Activated CD4-positive, CD25-positive, alpha-beta regulatory T cell (primary cell): ENCODE measurements at places on chromosomes 16 and 17.

DNA sequence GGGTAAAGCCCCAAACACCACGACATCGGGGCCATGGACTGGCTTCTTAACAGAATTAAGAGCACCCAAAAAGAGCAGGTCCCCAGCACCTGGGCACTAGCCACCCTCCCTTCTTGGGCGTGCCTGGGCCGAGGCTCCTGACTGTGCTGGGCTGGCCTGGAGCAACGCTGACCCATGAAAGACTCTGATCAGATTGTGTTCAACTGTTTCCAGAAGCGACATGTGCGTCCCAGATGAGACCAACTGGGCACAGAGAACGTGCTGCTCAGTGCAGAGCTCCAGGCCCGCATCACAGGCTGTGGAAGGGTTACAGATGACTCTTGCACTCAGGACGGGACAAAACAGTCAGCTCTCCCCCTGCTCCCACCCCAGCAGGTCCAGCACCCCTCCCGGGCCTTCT lies 100.7 kb downstream of the KCNJ12 start:
- DNase-seq: no peak

GRCh38 chr17:39014044-39014794 lies 47.0 kb upstream of the FBXO47 start:
- DNase-seq: no peak

GRCh38 chr16:89323120-89323960 lies 105.8 kb downstream of the ZNF778 start:
- DNase-seq: no peak

DNA sequence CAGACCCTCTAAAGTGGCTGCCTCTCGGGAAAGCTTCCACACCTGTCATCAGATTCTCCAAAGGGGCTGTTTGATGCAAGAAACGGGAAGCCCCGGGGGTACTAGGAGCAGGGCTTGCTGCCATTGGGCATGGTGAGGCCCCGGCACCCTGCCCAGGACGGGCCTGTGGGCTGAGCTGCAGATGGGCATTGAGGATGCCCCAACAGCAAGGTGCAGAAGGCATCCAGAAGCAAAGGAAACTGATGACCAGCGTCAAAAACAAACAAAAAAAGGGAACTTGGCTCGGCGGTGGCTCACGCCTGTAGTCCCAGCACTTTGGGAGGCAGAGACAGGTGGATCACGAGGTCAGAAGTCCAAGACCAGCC lies 1.5 kb upstream of the LIMD2 start:
- DNase-seq: no peak

- DNase-seq: no peak
Observed at GRCh38 chr17:12128946-12129345, 108.3 kb downstream of the MAP2K4 start.

DNA sequence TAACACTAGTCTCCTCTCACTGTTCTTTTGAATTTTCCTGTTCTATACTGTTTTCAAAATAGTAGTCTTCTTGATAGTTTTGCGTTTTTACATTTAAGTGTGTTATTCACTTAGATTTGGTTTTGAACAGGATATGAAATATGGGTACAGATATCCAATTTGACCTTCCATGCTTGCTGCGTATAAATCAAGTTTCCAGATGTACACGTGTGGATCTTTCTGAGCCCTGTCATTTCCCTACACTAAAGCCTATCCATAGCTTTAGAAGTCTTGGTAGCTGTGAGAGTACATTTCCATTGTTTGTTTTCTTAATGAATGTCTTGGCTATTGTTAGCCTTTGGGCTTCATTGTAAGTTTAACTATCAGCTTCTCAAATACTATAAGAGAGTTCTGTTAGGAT lies 20.4 kb downstream of the CYLD start:
- DNase-seq: no peak

- DNase-seq: no peak
Observed at GRCh38 chr16:56143666-56144065, 47.6 kb upstream of the GNAO1 start.

DNA sequence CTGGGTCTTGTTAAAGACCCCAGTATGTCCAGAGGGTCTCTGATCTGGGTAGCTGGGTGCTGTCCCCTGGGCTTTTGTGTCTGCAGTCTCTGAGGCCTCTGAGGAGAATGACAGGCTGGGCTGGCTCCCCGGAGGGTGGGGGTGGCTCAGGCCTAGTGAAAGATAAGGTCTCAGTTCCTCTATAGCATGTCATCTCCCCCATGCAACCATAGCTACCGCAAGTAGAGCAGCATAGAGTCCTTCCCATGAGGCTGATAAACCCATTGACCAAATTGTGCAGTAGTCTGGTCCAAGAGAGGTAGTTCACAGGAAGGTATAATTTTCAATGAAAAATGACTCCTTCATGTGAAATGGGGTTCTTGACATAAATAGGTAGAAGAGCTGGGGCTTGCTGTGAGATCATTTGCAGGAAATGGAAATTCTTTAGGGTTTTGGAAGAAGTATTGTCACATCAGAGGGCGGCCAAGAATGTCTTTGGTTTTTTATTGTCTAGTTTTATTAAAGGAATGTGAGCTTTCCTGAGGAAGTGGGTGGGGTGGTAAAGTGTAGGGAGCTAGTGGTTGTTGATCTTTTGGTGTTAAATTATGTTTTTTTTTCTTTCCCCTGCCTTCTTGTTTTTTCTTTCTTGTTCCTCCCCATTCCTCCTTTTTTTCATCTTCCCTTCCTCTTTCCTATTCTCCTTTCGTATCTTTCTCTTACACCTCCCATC lies 21.0 kb downstream of the SLC7A6OS start:
- DNase-seq: no peak

DNA sequence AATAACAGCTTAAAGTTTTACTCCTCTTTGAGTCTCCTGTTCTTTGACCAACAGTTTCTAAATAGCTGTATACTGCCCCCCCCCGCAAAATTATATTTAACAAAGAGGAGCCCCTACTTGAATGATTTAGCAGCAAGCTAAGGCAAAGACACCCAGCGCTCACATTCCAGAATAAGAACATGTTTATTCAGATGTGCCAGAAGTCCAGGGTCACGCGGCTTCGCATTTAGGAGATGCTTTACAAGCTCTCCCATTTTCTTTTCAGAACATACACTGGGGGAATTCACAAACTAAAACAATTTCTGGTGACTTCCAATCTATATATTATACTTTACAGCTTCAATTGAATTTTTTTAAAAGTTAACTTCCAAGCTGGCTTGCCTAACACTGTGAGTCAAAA lies 5.3 kb downstream of the PLD6 start:
- no peak for DNase-seq

DNA sequence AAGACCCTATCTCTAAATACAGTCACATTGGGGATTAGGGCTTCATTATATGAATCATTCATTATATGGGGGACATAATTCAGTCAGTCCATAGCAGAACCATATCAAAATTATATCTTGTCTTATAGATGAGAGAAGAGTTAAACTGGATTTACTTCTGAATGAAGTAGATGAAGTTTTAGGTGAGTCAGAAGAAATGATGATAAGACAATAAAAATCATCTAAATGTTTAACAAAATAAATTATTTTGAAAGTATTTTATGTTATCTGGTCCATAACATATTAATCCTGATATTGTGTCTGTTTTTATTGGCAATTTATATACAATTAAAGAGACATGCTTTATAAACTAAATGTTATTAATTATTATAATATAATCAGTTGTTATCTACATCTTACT lies 76.9 kb upstream of the EFCAB3 start:
- no peak for DNase-seq

DNA sequence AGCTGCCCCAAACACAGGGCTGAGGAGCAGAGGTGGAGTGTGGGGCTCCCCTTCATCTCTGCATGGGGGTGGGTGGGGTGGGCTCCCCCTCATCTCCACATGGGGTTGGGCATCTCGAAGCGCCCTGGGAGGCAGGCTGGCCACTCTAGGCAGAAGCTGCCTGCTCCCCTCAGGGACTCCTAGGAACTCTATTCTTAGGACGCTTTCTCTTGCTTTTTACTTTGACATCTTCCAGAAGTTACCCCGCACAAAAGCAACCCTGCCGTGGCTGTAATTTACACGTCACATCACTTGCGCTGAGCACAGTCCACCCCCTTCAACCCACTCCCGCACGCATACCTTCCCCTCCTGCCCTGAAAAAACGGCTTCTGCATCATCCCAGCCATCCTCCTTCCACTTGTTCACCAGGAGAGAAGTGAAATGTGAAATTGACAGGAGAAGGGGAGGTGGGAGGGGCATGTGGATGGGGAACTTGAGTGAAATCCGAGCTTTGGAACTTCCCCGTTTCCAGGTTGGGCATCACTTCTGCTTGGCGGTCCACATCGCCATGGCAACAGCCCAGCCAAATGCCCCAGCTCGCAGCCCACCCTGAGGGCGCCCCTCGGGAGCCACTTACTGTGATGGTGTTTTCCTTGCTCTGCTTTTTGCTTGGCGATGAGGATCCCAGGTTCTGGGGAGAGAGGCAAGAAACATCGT lies 53.7 kb upstream of the RCVRN start:
- DNase-seq: no peak

- no peak for DNase-seq
Observed at GRCh38 chr17:76841776-76842405, 26.3 kb upstream of the MGAT5B start.

DNA sequence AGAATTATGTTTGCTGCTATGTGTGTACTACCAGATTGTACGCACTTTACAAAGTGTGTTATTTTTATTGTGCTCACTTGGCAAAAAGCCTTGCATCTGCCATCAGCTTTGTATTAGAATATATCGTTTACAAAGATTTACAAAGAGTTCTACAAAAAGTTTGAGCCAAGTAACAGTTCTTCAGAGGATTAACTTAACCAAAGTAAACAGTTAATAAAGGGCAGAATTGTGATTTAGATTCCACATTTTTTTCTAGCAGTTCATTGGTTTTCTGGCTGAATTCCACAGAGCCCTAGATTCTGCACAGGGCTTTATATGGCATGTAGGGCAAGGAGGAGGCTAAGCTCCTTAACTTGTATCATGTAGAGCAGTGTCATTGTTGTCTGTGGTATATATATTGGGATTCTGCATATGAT lies 29.4 kb downstream of the UTP18 start:
- no peak for DNase-seq

- no peak for DNase-seq
Observed at GRCh38 chr17:45703806-45704205, 80.3 kb upstream of the CRHR1 start.
